ENCODE measurements at places on chromosomes 7 and 10.
A peak's percentile ranks its signal among the peaks of the same experiment; 100 is the strongest.

DNA sequence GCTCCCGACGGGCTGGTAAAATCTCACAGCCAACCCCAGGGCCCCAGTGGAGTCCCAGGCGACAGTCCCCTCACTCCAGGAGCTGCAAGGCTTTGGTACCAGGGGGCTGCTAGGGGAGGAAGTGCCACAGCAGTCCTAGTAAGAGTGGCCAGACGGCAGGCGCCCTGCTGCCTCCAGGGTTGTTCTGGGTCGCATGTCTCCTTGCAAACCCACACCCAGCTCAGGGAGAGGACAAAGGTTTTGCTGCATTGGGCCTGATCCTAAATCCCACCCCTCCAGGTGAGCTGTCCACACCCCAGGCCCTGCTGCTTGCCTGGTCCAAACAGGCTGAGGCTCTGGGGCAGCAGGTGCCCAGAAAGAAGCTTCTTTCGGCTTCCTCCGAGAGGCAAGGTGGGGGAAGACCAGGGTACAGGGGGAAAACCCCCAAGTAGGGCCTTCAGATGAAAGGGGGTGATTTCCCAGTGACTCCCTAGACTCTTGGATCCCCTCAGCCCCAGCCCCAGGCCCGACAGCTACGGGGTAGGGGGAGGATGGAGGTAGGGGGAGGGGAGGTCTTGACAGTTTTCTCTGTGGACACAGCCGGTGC, 4.2 kb upstream of the KCP start:
- no peak for DNase-seq

GRCh38 chr7:92448205-92448747, 994 bp downstream of the GATAD1 start:
- peak; percentile 36 for DNase-seq

DNA sequence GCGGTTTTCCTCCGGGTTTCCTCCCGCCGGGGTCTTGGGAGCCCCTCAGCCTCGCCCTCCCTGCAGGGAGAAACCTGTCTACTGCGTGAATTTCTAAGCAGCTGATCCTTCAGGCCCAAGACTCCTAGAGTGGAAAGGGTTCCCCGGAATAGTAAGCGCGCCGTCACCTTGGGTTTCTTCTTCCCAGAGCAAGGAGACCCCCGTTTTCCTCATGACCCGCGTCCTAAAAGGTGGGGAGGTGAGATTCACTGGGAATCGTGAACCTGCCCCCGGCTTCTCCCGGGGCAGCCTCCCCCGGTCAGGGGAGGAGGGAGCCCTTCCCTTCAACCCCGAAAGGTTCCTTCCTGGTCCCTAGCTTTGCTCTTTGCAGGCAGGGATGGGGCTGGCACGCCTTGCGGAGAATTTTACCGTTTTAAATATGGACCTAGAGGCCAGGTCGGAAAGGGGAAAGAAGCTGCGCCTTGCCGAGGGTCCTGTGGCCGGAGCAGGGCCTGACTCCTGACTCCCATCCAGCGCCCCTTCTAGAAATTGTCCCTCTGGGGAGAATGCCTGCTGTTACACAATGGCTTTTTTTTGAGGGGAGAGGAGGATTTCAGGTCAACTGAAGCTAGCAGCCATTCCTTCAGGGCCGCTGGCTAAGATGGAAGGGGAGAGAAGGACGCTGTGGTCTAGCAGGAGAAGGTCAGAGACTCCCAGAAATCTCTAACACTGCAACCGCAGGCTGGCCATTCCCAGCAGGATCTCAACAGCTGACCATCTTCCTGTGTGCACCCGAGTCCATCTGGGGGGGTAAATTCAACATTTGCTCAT, 11.6 kb upstream of the MNX1 start:
- DNase-seq = no peak

- no peak for DNase-seq
Observed at GRCh38 chr10:68647672-68648341, 73.2 kb upstream of the CCAR1 start.

DNA sequence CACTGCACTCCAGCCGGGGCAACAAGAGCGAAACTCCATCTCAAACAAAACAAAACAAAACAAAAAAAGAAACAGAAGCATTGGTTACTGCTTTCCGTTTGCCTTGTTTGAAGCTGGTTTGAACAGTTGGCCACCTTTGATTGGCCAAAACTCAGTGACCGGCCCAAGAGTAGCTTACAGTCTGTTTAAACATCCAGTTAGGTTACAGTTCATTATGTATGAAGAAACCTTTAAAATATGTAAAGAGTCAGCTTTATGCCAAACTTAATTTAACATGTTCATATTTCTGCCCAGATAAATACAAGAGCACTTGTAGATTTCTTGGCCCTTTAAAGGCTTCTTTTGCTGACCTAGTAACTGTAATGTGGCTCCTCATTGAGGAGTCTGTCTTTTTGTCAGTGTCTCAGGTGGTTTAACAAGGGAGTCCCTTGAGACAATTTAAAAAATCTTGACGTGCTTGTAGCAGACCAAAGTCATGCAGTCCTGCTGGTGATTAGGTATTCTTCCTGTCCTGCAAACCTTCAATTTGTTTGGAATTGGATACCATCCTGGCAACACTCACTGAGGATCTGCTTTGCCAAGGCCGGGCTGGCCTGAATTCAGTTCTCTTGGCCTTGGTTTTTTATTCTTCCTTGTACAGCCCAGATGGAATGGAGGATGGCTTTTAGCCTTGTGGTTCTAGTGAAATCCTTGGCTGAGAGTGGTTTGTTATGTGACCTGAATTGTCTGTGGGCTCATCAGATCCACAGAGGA, 128.9 kb downstream of the PLXDC2 start:
- DNase-seq = no peak

- no peak for DNase-seq
Observed at GRCh38 chr7:139246905-139247304, 15.9 kb downstream of the UBN2 start.

GRCh38 chr10:29105516-29106215, 183.2 kb upstream of the LYZL1 start:
- DNase-seq = no peak

DNA sequence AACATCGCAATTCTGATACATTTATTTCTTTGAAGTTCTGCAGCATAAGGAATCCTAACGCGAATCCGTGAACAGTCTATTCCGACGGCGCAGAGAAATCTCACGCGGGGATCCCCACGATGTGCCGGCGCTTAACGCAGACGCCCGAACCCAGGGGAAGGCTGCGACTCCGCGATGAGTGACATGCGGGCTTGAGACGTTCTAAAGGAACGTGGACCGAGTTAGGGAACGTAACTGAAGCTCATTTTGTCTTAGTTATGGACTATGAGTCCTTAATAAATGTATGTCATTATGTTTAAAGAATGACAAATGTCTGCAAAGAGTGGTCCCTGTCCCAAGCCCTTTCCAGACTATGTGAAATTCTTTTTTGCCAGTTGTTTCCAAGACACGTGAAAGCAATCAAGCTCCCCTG, 995 bp upstream of the PARD3 start:
- no peak for DNase-seq

DNA sequence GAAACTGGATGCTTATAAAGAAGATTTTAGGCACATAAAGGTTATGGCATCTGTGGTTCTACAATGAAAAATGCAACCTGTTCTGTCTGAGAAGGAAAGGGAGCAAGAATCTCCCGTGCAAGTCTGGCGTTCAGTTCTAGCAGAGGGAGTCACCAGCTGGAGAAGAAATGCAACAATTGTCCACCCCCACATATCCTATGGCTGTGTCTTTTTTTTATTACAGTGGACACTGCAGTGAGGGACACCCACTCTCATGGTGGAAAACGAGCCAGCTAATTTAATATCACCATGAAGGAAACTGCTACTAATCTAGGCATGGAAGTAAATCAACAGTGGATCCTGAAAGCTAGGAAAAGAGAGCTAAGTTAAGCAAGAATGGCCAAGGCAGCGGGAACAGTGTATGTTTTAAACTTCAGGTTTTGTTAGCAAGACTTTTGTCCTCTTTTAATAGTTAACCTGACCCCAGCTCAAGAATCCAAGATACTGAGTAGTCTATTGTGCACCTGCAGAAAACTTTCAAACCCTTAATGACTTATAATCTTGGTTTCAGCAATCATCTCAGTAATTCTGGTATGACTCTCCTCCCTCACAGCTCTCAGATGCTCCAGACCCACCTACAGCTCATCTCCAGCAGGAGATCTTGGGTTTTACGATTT, 149.3 kb downstream of the FGFR2 start:
- DNase-seq = no peak

DNA sequence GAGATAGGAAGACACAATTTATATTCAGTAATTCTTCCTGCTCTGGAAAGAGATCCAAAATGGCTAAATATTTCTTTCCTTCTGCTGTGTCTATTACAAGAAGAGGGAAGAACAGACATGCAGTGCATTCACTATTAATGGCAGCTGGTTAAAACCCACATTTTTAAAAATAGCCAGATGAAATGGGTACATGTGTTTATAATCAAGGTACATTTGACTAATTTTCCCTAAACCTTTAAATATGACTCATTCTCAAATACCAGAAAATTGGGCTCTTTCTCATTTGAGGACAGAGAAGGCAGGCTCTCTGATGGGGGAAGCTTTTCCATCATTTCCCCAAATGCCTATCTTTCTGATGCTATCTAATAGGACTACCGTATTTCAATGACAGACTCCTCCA, 215.7 kb upstream of the HABP2 start:
- DNase-seq = no peak

GRCh38 chr10:43138757-43139241, 554 bp downstream of the CSGALNACT2 start:
- DNase-seq = peak; percentile 67

GRCh38 chr7:147607157-147607800, 983.3 kb upstream of the C7orf33 start:
- DNase-seq = no peak

- DNase-seq = peak; percentile 56
Observed at GRCh38 chr7:4683884-4684565, 1.9 kb downstream of the FOXK1 start.

DNA sequence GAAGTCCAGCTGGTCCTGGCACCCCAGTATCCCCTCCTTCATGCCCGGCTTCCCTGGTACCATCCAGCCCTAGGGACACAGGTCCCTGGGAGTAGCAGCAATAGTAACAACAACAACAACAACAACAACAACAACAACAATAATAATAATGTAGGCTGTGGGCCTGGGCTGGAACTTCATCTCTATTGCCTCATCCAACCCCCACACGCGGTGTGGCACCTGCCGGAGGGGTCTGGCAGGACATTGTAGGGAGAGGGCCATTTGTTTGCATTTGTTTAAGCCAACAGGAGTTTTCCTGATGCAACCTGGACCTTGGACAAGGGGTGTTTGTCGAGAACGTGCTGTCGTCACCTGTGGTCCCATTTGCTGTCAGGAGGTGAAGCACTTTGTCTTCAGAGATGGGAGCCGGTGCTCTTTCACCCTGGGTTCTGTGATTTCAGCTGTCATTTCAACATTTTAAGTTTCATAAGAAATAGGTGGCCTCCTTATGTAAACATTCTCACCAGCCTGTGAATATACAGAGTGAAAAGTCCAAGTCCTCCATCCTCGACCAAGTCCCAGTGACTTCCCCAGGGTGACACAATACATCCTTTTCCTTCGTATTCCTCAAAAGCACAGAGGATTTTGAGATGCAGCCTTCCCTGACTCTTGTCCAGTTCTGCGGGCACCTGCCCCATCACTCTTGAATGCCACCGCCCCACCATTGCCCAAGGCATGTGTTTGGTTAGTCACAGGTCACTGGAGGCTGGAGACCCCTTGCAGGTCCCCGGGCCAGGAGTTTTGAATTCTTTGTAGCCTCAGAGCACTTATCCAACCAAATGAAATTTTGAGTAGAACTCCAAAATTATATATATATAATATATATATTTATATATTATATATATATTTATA, 9.2 kb downstream of the LHPP start:
- no peak for DNase-seq

DNA sequence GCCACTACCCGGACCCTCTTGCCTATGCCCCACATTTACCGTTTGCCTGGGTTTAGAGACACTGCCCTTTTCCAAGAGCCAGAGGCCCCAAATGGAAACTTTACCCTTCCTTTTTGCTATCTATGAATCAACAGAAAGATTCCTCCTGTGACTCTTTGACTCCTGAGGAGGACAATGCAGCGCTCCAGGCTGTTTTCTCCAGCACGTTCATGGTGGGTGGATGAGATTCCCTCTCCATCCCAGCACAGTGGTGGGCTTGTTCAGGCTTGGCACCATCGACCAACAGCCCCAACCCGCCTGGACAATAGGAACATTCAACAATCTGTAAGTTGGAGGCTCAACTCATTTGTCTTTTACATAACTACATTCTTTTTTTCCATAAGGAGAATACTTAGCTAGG, 55.9 kb downstream of the DLD start:
- no peak for DNase-seq

DNA sequence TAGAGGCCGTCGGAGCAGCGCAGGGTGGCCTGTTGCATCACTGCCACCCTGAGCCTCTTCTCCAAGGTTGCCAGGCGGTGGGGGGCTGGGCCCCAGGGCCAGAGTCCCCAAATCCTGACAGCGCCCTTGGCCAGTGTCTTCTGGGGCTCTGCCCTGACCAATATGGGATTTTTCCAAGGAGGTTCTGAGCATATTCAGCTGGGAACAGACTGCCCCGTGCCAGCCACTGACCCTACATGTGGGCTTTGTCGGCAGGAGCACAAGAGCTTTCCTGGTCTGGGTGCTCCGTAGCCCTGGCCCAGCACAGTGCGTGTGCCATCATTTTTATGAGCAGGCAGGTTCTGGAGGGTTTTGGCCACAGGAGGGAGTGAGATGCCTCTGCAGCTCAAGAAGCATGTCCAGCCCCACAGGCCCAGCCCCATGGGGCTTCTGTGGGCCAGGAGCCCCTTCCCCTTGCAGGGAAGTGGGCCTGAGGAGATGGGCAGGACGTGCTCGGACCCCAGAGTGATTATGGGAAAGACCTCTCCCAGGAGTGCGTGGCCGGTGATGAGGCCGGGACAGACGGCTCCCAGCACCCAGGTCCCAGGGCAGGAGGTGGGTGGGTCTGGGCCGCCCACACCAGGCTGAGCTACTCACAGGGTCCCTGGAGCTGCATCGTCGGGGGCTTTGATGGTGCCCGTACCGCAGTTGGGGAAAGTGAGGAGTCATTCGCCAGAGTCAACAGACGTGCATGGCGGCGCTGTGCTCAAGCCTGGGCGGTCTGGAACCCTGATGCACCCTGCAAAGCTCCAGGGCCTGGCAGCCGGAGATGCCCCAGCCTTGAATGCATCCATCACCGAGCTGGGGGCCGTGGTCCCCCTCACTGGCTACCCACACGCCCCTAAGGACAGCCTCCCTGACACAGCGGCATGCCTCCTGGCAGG, 66.6 kb downstream of the PWWP2B start:
- DNase-seq = no peak

DNA sequence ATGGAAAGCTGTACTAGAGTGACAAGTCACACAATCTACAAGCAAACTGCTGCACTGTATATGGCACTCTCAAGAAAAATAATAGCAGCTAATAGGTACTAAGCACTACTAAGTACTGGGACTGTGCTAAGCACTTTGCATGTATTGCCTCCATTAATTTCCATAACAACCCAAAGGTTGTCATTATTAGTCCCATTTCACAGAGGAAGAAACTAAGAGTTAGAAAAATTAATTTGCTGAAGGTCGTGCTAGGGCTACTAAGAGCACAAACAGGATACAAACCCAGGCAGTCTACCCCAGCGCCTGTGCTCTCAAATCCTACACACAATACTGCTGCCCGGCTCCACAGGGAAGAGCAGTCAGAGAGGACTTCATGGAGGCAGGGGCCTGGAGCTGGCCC, 51.7 kb downstream of the DLG5 start:
- DNase-seq = no peak
